ENCODE measurements at places on chromosomes 12 and 14.

GRCh38 chr12:47303995-47304560, 224.3 kb upstream of the AMIGO2 start:
- no peak for DNase-seq

DNA sequence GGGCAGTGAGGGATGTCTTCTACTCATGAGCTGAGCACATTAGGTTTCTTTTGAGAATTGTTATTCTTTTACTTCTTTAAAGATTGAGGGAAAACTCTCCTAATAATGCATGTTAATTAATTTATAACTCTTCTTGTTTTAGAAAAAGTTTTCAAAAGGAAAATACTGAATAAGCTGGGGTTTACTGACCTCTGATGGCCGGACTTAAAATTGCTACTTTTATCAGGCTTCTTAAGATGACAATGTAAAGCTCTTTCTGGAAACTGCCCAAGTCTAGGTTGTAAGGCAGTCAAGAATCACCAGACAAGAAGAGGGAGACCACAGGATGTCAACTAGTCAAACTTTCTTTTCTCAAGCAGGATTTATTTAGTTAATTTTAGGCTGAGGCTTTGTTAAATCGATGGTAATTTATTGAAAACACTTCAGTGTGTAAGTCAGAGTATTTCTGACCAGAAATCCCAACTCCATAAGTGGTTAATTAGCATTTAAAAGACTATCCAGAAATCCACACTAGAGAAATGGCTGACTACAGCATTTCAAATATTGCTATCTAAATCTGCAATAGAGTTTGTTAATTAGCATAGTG, 82.1 kb downstream of the AVPR1A start:
- no peak for DNase-seq

DNA sequence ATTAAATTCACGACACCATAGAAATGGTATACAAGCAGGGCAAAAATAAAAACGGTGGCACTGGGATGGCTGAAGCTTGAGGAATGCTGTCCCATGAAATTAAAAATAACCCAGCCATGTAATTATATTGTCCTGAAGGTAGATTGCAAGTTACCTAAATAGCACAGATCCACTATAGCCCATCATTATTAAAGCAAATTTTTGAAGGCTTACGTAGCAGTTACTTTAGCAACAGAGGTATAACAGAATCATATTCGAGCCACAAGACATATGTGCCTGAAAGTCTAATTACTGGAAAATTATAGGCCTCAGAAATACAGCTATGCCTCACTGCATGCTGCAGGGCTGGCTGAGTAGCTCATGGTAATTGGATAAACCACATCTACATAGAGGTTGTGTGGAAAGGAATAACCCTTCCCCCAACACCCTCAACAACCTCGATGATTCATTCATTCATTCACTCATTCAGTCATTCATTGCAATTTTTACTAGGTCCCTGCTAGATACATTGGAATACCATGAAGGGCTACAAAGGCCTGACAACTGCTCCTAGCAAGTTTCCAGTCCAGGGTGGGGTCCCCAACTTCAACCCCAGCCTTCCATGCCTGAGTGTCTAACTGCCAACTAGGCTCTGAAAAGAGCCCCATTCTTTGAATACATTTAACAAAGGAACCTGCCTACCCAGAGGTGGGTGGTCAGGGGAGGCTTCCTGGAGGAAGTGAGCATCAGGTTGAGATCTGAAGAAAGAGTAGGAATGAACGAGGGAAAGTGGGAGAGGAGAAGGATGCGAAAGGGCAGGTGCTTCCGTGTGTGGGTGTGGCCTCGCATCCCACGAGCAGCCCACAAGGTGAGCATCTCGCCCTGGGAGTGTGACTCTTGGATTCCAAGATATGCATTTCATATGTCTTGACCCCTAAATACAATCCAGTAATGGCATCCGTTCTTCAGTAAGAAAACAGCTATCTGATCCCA, 18.0 kb upstream of the CMKLR1 start:
- no peak for DNase-seq

- DNase-seq = no peak
Measured at GRCh38 chr12:72491426-72491825, 219.3 kb downstream of the TRHDE start.

GRCh38 chr12:129903092-129903945, 506 bp downstream of the TMEM132D start:
- DNase-seq = no peak

DNA sequence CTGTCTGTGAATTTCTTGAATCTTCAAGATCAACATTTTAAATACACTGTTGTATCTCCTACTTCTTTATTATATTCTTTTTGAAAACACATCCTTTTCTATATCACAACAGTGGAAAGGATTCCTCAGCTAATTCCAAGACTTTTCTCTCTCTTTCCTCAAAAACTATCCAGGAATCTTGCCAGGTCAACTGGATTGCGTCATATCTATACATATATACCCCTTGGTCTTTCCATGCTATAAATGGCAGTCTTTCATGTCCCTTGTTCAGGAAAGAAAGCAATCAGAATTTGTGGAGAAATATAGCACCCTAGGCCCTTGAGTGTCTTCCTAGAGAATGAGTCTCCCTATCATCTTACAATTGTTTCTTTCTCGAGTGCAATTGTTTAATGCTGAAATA, 149.0 kb downstream of the KCNA5 start:
- DNase-seq = no peak

DNA sequence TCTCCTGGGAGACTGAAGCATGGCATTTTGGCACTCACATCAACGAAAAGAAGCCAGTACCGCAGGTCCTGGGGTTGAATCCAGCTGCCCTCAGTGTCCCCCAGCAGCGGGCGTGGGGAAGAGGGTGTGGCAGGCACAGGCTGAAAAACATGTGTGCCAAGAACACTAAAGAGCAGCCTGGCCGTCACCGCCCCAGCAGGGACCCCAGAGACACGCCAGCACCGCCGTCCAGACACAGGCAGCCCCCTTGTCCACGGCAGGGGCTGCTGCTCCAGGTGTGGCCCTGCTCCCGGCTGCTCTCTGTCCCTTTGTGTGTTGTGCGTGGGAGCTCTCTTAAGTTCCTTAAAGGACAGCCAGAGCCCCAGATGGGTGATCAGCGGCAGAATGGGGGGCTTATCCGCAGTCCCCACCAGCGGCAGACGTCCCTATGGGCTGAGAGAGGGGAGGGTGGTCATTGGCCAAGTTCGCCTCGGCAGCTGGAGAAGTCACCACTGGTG, 556 bp downstream of the PHETA1 start:
- DNase-seq = no peak
